Thoracic aorta endothelial cell (primary cell): ENCODE measurements at places on chromosomes 3 and 15. TPM values are rescaled to one million over a fixed set of nuclear protein-coding genes. Genes with fewer than 3 reads are reported as not detected.

ELL3 gene
- total RNA-seq, result 0.53 and 2.0 TPM in 2 replicates

SMAD3 gene
- 48.9 and 90.6 TPM in 2 replicates for total RNA-seq

FOXB1 gene
- not detected in 2 replicates for total RNA-seq

GOLGA8S gene
- total RNA-seq, result under 0.01 and 0.07 TPM in 2 replicates

SUCNR1 gene
- not detected in 2 replicates for total RNA-seq

PLA2G4D gene
- not detected in 2 replicates for total RNA-seq

KBTBD8 gene
- total RNA-seq, result 4.1 and 6.0 TPM in 2 replicates

ABCC5 gene
- total RNA-seq, result 20.2 and 24.5 TPM in 2 replicates

MESP1 gene
- 0.36 and 0.66 TPM in 2 replicates for total RNA-seq
